ENCODE measurements at places on chromosomes 6 and 20.

- DNase-seq: no peak
Observed at GRCh38 chr20:32470025-32470861, 112.1 kb downstream of the ASXL1 start.

GRCh38 chr20:37681384-37682112 is 12.3 kb upstream of the CTNNBL1 start:
- no peak for DNase-seq

GRCh38 chr20:34439168-34439567 is 76.1 kb downstream of the ITCH start:
- DNase-seq: no peak

DNA sequence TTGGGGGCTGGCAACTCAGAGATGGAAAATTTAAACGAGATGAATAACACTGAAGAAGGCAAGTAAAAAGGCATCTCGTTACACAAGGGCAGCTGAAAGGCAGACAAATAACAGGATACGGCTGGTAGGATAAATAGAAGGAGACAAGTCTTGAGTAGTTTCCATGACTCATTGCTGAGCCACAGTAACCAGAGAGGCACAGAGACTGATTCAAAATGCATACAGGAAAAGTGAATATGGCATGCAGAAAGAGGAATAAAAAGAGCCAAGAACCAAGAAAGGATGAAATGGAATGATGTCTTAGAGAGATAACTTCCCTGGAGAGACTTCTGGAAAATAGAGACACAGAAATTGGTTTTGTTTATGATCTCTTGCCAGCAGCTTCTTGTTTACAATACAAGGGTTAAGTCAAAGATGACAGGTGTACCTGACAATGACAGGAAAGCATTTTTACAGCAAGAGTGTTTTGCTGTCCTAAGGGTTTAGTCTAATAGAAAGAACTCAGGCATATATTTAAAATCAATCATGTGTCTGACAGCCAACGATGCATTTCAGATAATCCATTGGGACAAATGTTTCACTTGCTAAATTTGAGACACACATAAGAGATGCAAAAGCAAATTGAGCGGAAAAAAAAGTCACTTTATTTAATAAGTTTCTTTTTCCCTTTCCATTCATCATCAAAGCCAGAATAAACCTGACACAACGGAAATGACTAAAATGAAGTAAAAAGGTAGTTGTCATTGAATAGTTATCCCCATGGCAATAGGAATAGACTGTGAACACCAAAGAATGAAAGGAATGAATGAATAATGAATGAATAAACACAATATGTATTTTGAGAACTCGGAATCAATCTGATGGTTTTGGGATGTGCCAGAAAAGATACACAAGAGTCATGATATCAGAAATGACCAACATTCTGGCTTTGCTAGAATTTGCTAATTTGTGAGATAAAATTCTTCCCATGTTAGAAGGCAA is 68.0 kb upstream of the KCNQ5 start:
- no peak for DNase-seq

- no peak for DNase-seq
Observed at GRCh38 chr6:159578629-159579028, 114.4 kb downstream of the SOD2 start.

DNA sequence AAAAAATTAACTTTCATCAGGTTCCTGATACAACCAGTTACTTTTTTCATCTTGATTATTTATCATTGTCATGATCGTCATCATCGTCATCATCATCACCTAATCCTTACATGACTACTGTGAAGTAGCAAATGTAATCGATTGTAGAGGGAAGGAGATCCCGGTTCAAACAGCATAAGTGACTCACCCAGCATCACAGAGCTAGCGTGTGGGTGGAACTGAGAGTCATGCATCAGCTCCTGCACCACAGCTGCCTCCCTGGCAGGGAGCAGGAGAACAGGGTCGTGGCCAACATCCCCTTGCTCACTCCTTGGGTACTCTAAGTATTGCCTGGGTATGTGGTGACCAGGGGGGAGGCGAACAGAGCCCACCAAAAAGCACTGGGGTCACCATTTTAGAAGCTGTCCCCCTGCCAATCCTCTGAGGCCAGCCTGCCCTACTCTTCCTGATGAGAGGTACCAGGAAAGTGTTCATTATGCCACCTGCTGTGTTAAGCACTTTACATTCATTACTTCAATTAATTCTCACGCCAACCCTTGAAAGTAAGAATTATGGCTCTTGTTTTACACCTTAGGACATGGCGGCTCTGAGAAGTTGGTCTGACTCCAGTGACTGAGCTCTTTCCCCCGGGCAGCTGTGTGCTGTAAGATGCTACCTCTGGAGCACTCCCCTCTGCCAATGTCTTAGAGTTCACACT is 425.2 kb downstream of the CD83 start:
- peak; percentile 88 for DNase-seq

- DNase-seq: no peak
Observed at GRCh38 chr6:48624631-48625030, 513.6 kb upstream of the PTCHD4 start.

GRCh38 chr20:64210656-64211369 is 44.7 kb upstream of the PCMTD2 start:
- DNase-seq: no peak

DNA sequence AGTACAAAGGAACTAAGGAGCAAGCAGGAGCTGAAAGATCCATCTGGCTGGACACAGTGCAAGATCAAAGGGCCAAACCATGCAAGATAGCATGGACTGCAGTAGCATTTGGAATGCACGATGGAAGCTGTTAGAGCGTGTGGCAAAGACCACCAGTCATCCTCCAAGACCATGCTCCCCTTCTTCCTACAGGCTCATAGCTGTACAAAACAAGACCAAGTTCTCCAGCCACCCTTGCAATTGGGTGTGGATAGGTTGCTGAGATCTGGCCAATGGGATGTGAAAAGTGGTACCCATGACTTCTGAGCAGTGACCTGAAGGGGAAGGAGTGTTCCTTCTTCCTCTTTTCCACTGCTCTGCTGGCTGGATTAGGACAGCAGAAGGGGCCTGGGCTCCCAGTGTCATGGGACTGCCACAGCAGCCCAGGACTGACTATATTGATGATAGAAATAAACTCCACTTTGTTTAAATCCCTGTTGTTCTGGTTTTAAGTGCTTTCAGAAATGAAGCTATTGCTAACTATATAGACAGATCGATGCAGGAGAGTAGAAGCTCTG is 64.9 kb downstream of the SLC22A23 start:
- DNase-seq: no peak

DNA sequence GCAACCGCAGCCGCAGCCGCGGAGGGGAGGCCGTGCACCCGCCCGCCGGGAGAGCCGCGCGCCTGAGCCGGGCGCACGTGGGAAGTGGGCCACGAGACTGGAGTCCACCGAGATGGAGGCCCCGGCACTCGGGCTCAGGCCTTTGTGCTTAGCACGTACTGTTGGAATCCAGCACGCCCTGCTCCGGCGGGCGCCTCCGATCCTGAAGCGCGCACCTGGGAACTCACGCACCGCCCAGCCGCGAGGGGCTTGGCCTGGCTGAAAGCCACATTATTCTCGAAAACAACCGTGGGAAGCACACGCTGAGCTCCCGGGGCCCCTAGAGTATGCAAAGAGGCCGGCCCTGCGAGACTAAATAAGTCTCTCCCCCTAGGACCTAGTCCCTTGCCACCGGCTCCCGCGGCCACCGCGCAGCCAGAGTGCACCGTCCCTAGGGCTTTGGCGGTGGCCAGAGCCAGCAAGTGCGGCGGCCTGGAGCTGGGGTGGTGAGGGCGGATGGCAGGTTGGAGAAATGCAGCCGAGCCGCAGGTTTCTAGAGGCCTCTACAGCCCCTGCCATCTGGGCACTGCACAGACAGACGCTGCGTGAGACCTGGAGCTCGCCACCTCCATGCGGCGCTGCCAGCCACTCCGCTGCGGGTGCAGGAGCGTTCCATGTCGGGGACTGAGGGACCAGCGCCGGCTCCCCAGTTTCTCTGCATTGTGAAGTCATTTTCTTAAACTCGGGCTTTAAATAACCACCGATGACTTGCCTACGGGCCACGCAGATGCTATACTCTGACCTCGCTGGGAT is 42.0 kb upstream of the LY86 start:
- DNase-seq: no peak

DNA sequence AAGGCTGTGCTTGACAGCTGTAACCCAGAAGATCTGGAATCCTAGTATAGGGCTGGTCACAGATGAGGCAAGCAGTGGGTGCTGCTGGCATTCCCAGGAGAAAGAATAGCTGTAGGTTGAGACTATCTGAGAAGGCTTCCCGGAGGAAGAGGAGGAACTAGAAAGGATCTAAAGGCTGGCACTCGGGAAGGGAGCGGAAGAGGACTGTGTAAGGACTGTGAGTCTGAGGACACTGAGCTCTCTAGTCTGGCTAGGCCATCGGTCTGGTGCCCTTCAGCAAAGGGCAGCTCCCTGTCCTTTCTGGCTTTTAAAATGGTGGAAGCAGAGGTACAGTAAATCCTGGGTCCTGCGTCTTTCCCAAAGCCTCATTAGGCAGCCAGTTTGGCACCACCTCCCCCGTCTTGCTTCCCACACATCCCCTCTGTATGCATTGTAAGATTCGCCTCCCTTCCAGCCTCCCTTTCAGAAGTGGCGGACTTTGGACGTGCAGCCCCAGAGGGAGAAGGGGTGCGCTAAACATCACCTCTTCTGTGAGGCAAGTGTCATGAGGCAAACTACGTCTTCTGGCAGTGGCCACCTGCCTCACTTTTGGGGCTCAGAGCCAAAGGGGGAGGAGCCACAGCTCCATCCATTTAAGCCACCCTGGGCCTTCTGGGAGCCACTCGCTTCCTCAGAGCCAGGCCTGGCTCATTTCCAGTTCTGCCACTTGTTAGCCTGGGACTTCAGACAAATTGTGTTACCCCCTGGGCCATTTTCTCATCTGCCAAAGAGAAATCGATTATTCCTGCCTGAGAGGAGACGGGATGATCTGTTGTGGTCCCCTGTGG is 8.6 kb downstream of the SNPH start:
- no peak for DNase-seq

DNA sequence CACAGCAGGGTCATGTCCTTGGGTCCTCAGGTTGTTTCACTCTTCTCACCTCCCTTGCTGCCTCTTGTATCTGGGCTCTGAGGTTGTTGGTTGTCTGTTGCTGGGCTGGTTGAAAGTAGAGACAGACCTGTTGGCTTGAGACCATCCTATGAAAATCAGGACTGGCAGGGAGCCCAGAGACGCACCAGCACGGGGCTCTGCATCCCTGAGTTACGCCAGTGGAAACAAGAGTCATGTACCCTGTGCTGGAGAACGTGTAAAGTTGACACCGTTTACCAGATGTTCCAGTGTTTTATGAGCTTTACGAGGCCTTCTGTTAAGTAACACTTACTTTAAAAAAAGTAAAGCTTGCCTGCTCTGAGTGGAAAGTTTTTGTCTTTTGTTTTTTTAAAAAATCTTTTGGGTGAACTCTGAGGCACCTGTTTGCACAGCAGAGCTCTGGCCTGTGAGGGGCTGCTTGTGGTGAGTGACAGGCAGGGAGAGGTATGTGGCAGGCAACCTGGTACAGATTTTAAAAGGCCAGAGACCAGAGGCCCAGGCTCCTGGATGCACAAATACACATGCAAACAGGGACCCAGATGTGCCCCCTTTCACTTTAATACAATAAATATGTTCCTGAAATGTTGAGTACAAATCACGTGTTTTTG is 260.0 kb upstream of the SUPT3H start:
- DNase-seq: no peak

- no peak for DNase-seq
Observed at GRCh38 chr6:35747877-35748276, 11.0 kb downstream of the ARMC12 start.

GRCh38 chr6:44675449-44675848 is 287.9 kb downstream of the CDC5L start:
- DNase-seq: no peak

DNA sequence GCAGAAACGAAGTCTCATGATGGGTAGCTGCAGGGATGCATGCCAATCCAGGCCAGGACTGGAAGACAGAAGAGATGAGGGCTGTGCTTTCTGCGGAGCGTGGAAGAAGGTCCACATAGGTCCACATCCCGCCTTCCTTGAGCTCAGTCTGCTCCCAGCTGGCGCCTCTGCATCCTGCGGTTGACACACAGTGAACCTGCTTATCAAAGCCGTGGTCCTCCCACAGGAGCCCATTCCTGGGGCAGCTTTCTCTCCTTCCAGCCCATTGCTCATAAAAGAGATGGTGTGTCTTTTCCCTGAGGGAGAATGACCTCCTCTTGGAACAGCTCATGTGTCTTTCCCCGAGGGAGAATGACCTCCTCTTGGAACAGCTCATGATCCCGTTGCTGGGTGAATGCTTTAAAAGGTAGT is 225.4 kb downstream of the CDH4 start:
- DNase-seq: no peak

DNA sequence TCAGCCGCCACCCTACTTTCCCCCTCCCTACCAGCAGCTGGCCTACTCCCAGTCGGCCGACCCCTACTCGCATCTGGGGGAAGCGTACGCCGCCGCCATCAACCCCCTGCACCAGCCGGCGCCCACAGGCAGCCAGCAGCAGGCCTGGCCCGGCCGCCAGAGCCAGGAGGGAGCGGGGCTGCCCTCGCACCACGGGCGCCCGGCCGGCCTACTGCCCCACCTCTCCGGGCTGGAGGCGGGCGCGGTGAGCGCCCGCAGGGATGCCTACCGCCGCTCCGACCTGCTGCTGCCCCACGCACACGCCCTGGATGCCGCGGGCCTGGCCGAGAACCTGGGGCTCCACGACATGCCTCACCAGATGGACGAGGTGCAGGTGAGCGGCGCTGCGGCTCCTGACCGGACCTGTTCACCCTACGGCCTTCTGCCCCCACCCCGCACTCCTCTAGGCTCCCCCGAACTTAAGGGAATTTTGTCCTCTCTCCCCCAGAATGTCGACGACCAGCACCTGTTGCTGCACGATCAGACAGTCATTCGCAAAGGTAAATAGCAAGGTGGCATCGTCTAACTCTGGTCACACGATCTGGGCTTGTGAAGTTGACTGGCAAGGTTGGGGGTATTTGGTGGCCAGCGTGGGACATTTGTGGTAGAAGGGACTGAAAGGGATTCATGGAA is 2.3 kb downstream of the TFAP2C start:
- DNase-seq: no peak

DNA sequence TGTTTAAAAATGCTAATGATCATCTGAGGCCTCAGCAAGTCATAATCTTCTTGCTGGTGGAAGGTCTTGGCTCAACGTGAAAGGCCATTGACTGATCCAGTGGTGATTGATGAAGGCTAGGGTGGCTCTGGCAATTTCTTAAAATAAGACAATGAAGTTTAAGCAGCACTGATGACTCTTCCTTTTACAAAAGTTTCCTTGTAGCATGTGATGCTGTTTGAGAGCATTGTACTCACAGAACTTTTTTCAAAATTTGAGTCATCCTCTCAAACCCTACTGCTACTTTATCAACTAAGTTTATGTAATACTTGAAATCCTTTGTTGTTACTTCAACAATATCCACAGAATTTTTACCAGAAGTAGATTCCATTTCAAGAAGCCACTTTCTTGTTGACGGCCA is 382.3 kb downstream of the ESR1 start:
- no peak for DNase-seq

GRCh38 chr6:48893048-48893447 is 570.0 kb downstream of the MMUT start:
- no peak for DNase-seq

- no peak for DNase-seq
Observed at GRCh38 chr6:22598339-22598738, 29.0 kb downstream of the HDGFL1 start.

- no peak for DNase-seq
Observed at GRCh38 chr6:160357088-160357487, 8.9 kb downstream of the SLC22A3 start.

Data from stimulated activated CD4-positive, alpha-beta T cell treated with anti-CD3 and anti-CD28 coated beads, Interleukin-1b, Interleukin-23, amount 100 ng/mL, for 48 hours (primary cell).